ENCODE measurements at places on chromosomes 4 and X.

DNA sequence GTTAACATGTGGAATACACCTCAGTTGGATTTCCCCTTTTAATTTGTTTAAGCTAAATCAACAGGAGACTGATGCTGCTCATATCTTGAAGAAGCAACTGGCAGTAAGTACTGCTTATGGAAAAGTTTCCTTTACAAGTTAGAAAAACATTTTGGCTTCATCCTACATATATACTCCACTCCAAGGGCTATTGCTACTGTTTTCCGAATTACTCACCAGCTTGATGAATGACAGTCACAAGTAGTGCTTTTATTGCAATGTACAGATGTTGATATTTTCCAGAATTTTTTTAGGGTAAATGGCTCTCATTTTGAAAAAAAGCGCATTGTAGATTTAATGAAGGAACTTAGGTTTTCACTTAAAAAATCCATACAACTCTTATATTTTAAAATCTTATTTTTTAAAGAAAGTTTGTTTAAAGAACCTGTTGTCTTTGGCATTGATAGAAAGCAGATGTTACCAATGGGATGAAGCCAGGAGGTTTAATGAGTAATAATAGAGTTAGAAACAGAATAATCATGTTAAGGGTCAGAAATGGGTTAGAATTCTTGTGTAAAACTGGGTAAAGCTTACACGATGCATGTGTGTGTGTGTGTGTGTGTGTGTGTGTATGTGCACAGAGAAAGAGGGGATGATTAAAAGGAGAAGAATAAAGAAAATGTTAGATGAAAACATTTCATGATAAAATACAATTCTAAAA is 272.9 kb downstream of the CFAP299 start:
- no peak for DNase-seq

- DNase-seq = no peak
Observed at GRCh38 chr4:125744891-125745364, 430.2 kb downstream of the FAT4 start.

DNA sequence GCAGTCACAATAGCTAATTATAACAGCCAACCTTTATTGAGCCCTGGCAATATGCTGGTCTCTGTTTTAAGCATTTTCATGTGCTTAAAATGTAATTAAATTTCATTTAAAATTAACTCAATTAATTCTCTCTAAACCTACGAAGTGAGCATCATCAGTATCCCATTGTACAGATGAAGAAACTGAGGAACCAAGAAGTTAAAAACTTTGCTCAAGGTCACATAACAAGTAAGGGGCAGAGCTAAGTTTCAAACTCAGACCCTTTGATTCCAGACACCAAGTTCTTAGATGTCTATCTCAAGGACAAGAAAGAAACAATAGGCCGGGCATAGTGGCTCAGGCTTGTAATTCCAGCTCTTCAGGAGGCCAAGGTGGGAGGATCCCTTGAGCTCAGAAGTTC is 55.9 kb upstream of the NFKB1 start:
- no peak for DNase-seq

DNA sequence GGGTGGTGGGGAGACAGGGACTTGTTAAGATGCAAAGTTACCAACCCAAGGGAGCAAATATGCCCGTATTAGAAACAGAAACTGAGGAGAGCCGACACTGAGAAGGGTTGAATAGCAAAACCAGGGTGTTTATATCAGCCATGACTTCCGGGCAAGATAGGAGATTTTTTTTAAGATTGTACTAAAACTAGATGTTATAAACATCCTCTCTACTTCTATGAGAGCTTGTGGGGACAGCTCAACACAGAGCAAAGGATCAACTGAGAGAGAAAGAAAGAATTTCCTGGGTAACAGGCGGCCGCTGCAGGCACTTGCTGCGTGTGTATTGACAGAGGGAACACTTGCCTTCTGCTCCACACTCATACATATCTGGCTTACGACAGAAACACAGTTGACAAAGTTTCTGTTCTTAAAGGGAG is 49.1 kb upstream of the FBXW7 start:
- no peak for DNase-seq

- no peak for DNase-seq
Observed at GRCh38 chrX:65014230-65014629, 38.0 kb upstream of the ZC4H2 start.

GRCh38 chr4:189850239-189850856 is 90.3 kb upstream of the FRG1 start:
- no peak for DNase-seq

GRCh38 chr4:168685136-168685809 is 188.4 kb downstream of the PALLD start:
- DNase-seq = no peak

DNA sequence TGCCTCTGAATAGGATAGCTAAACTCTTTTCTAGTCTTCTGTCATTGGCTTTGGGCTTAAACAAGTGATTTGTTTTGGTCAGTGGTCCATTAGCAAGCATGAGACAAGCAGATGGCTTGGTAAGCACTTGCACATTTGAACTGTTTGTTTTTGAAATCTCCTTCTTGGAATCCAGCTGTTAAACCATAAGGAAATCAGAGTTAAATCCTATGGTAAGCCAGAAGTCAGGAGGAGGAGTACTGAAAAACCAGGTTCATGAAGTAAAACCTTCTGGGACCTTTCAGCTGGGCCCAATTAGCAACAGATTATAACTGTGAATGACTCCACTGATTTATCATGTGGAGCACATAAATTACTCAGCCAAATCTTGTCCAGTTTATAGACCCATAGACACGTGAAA is 1042.5 kb upstream of the PABPC4L start:
- no peak for DNase-seq

GRCh38 chr4:8917321-8917811 is 45.7 kb upstream of the HMX1 start:
- no peak for DNase-seq

DNA sequence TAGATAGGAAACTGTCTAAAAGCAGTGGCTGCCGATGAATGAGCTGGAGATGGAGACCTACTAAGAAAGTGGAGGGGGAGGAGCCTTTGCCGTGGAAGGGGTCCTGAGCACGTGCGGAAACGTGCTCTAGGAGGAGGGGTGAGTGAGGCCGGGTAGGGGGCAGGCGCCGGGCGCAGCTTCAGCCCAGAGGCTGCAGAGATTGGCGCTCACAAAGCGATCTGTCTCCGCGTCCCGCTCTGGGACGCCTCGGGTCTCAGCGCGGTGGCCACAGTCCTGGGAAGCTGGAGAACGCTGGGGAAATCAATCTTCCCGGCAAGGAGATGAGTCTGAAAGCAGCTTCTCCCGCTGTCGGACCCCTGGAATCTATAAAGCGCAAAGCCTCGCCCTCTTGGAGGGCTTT is 444 bp upstream of the ARHGAP6 start:
- DNase-seq = no peak

- no peak for DNase-seq
Observed at GRCh38 chr4:25654971-25655963, at the start of gene SLC34A2. SLC34A2 (plus strand) TSS chr4:25655851; CDS start chr4:25662501, 6,650 bp downstream.

DNA sequence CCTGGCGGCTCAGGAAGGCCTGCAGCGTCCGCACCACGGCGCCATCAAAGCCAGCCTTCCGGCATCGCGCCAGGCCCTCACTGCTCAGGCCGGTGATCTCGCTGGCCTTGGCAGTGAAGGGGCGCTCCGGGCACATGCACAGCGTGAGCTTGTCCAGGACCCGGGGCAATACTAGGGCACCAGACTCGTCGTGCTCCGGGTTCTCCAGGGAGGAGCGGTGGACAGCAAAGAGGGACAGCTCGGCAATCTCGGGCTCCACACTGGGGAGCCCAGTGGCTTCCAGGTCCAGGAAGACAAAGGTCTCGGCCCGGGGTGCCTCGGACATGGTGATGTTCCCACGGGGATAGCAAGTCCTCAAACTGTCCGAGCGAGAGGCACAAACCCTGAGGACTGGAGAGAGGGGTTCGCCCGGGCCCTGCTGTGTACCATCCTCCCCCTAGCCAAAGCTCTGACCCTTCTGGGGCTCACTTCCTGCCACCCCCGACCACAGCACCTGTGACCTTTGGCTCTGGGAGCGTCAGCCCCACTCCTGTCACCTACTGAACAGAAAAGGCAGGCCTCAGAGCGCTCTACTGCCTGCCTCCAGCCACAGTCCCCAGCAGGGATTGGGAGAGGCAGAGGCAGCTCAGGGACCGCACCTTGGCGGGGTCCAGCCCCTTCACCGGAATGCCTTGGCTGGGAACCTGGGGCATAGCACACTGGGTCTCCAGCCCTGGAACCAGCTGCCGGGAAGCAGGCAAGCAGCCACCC is 575 bp downstream of the TREX2 start:
- DNase-seq = no peak

DNA sequence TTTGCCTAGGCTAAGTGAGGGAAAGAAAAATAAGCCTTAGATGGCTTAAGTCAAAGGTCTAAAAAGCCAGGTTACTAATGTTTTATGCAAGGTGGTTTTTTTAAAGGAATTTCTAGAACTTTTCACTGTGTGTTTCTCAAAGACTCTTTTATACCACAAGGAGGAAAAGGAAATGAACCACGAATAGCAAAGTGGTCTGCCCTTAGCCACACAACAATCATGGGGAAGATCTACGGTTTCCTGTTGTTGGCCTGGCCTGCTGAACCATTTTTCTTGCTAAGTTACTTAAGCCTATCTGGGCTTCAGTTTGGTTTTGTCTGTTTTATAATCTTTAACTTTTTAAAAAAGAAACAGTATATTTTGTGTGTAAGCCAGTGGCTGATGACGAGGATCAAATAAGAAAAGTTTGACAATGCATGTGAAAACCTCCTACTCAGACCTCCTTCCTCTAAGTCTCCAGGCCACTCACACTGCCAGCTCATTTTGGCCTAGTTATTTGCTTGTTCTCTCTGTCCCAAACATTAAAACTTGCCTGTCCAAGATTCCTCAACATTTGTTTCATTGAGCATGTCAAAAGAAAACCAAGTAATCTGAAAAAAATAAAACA is 56.7 kb upstream of the COL25A1 start:
- DNase-seq = no peak

DNA sequence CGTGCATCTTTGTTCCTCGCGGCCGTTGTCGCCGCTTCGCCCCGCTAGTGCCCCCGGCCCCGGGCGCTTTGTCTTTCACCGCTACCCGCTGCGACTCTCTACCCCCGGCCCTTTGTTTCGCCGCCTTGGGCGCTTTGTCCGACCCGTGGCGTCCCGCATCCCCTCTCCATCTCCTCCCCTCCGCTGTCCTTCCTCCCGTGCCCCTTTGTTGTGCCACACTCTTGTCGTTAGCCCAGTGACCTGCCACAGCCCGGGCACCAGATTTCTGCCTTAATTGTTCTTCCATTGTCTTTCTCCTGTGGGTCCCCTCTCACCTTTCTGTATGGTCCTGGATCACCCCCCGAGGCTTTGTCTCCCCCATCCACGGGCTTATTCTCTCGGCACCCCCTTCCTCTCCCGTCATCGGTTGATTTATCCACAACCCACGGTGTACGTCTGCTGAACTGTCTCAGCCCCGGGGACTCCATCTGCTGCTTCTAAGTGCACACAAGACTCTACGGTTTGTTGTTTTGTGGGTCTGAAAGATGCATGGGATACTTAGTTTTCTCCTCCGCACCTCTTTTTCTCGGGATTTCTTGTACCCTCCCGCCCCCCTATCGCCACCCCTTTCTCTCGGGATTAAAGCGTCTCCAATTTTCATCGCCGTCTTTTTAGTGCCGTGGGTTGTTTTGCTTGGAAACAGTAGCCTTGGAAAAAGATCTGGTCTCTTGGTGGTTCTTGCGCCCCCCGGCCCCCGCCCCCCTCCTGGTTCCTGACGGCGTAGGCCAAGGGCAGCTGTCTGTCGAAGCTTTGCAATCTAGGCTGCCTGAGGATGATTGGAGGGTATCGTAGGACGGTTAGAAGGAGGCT is 783 bp downstream of the RBPJ start:
- peak; percentile 45 for DNase-seq

- no peak for DNase-seq
Observed at GRCh38 chr4:85478576-85478975, 3.6 kb downstream of the ARHGAP24 start.

DNA sequence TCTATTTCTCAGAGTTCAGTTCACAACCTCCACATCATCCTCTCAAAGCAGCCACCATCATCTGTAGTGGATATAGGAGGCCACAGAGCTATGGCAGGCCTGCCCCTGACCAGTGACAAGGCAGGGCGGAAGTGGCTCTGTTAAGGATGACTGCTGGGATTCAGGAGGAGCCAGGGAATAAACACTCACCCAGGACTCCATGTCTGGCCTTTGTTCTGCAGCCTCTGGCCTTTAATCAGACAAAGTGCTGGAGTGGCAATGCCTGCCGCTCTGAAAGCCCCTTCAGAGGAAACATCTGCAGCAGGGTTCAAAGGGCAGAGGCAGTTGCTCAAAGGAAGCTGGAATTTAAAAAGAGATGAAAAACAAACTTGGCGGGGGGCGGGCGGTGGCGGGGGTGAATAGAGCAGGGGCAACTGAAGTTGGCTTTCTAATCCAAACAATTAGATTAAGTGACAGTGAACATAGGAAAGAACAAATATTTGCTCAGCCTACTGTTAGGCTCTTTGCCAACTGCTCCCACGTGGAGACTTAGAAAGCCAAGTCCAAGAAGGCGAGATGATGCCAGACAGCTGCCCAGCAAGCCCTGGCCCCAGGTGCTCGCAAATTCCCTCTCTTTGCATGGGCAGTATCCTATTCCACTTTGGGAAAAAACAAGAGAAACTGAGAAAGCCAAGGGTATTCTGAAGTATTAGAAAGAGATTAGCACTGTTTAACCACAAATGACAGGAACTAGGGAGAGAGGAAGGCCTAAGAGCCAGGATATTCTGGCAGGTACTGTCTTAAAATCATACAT is 5.5 kb downstream of the MPP1 start:
- DNase-seq = no peak

GRCh38 chrX:3521396-3521795 is 174.9 kb upstream of the MXRA5 start:
- no peak for DNase-seq

- DNase-seq = no peak
Observed at GRCh38 chr4:13174001-13174400, 310.1 kb downstream of the RAB28 start.

DNA sequence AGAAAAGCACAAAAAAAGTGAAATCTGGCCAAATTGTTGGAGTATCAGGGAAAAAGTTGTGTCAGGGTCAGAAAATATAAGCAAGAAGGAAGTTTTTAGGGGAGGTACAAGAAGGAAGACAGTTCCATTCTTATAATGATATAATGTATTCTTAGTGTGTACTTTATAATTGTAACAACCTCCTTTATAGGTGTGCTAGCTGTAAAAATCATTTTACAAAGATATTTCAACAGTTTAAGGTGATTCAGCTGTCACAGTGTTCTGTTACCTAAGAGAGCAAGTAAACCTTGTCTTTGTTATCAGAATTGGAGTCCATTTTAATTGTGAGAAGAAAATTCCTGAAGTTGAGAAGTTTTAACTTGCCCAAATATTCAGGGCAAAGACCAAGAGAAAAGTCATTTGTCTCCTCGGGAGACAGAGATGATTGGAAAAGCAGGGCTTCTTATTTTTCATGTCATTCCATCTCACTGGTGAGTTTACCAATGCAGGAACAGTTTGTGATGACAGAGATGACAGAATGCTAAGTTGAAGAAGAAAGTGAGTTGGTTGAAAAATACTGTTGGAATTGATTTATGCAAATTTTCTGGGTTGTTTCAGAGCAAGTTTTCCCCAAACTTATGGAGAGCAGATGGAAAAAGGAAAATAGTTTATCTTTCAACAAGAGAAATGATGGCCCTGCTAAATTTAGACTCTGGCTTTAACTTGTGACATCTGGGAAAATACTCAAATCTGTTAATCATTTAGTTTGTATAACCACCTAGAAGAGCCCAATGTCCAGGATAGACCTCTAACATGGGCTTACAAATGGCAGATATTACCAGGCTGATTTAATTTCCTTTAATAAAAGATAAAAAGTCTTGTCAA is 14.8 kb downstream of the INTS6L start:
- no peak for DNase-seq

- DNase-seq = no peak
Observed at GRCh38 chr4:59814402-59815010, 1385.6 kb upstream of the ADGRL3 start.

Data from Ammon's horn (tissue), 1 donor.